ENCODE measurements at places on chromosomes 13 and 19. TPM values are rescaled to one million over a fixed set of nuclear protein-coding genes. Genes with fewer than 3 reads are reported as not detected.

Gene GJB6
- total RNA-seq = not detected

GRCh38 chr19:50377051-50377461 lies 799 bp downstream of the NR1H2 start:
- H3K27ac ChIP-seq = no peak overlapping the region
- no peak for DNase-seq
- H3K4me3 ChIP-seq = peak overlapping the region; percentile 42
- peaks cover 28% of the 10 kb centered on the region for H3K36me3 ChIP-seq
- H3K4me1 ChIP-seq = 0 out of 2 replicates have a peak, but pooled peaks cover 6% of the 10 kb centered on the region

Gene NANOS3
- total RNA-seq = 2.1 TPM

DNA sequence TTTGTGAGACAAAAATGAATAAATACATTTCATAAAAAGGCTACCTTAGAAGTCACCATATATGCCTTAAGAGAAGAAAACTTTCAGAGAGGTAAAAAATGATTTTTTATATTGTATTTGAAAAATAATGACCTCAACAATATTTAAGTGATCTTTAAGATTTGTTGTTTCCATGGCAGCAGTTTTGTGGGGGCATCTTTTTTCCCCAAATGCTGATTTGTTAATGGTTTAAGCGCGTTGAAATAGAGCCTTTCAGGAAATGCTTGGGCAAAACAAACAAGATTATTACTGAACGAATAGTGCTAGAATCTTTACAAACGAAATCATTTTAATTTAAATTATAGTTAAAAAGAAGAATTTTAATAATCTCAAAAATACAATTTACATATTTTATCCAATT lies 103.1 kb upstream of the MYO16 start:
- peaks cover 38% of the 10 kb centered on the region for H3K27me3 ChIP-seq
- H3K4me3 ChIP-seq = no peak overlapping the region
- H3K4me1 ChIP-seq = no peaks in the 10 kb centered on the region

Gene NDUFA7
- total RNA-seq = 49.8 TPM
